Activated naive CD8-positive, alpha-beta T cell treated with anti-CD3 and anti-CD28 coated beads for 36 hours (primary cell): ENCODE measurements at places on chromosomes 7 and 10. TPM values are rescaled to one million over a fixed set of nuclear protein-coding genes. Genes with fewer than 3 reads are reported as not detected.

Gene NOC3L
- total RNA-seq = 47.9 TPM

Gene DLG5
- 1.6 TPM for total RNA-seq

Gene FEZF1
- total RNA-seq = not detected

Gene JCAD
- total RNA-seq = 0.02 TPM

Gene RNLS
- total RNA-seq = 4.3 TPM
